ENCODE measurements at places on chromosomes 7 and 10.

GRCh38 chr7:157560710-157561522, 224.1 kb downstream of the DNAJB6 start:
- DNase-seq: no peak

GRCh38 chr10:118045837-118046394, 825 bp downstream of the RAB11FIP2 start:
- peak; percentile 65 for DNase-seq

DNA sequence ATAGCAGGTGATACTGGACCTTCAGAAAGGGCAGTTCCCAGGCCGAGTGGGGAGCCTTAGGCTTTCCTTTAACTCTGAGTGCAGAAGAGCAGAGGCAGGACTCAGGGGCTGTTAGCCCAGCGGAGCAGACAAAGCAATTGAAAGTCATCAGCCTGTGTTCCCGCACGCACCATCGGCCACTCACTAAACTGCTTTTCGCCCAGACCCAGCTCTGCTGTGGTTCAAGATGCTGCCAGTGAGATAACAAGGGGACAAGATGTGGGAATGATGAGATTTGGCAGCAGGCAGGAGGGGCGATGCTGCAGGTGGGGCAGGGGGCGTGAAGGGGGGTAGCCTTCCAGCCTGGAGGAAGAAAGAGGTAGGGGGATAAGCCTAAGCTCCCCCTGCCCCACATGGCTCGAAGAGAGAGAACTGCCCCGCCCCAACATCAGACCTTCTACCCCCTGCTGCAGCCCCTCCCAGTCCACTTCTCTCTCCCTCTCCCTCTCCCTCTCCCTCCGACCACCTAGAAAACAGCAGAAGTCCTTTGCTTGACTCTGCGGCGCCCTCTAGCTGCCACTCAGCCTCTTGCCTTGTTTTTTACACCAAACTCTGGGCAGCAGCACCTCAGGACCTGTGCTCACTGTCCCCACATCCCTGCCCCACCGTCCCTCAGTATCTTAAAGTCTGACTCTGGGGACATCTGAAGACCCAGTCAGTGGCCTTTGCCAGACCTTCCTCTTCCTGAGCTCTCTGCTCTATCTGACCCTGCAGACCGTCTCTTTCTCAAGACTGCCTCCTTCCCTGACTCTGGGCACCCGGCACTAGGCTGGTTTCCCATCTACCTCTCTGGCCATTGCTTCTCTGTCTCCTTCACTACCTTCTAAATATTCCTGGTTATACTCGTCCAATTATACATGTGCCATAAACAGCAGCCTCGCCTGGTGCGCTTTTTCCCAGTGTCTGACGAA, 110.5 kb downstream of the C10orf105 start:
- peak; percentile 96 for DNase-seq

DNA sequence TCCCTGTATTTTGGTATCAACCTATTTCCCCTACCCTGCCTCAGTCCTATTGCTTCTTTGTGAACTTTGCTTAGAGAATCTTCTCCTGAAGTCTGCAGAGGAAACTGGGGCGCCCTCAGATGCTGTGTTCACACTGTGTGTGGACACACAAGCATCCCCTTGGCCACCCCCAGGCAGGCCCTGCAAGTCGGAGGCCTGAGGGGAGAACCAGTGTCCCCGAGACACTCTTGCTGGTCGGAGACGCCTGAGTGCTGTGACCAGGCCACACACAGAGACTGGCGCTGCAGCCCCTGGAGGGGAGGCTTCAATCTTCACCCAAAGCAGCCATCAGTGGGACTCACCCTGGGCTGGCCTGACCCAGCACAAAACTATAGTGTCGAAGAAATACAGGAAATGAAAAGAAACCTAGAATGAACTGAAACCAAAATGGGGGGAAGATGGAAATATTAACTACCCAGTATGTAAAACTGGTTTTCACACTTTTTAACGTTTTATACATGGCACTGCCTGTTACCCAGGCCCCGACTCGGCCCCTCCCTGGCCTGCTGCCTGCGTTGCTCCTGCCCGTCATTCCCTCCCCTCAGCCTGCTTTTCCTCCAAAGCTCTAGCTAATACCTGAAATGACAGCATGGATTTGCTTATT, 48.4 kb upstream of the FAM20C start:
- no peak for DNase-seq

DNA sequence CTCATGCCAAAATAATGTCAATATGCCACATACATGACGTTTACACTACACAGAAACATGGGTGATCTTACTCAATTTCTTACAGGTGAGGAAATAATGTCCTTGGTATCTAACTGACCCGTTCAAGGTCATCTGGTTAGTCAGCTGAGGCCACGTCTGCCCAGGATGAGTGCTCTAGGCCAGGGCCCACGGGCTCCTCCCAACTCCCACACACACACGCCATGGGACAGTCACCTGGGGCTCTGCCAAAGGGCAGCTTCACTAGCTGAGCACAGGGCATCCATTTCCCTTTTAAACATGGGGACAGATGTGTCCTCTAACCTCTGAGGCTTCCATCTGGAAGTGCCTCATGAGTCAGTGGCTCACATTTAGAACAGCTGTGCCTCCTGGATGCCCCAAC, 123.9 kb downstream of the TNS3 start:
- DNase-seq: no peak

DNA sequence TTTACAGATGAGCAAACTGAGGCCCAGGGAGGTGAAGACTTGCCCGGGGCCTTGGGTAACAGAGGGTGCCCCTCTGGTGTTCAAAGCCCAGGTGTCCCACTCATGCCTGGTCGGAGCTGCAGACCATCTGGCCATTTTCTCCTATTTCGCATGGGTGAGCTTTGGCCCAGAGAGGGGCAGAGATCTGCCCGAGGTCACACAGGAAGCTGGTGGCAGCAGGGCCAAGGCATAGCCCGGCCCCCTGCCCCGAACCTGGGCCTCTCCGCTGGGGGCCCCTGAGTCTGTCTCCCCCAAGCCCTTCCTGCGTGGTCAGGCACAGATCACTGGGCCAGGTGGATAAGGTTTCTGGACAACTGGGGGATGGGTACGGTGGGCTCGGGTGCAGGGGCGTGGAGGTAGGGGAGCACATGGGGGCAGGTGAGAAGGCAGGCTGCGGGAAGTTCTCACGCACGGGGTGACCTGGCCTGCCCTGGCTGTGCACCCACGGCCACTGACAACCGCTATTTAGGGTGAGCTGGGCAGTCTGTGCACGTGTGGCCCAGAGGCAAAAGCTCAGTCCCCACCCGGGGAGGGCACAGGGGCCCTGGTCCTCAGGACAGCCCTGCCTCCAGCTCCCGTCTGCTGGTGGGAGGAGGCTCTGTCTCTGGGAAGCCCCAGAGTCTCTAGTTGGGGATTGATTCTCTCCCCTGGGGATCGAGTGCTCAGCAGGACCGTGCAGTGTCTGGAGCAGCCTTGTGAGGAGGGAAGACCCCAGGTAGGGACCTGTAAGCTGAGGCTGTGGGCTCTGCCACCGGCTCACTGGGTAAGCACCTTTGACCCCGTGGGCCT, 68.6 kb downstream of the UNCX start:
- no peak for DNase-seq

- DNase-seq: no peak
These were observed 348.9 kb downstream of the PTPRN2 start for GRCh38 chr7:158238616-158239289.

GRCh38 chr10:68981074-68981473, 7.5 kb upstream of the KIFBP start:
- DNase-seq: peak; percentile 44

DNA sequence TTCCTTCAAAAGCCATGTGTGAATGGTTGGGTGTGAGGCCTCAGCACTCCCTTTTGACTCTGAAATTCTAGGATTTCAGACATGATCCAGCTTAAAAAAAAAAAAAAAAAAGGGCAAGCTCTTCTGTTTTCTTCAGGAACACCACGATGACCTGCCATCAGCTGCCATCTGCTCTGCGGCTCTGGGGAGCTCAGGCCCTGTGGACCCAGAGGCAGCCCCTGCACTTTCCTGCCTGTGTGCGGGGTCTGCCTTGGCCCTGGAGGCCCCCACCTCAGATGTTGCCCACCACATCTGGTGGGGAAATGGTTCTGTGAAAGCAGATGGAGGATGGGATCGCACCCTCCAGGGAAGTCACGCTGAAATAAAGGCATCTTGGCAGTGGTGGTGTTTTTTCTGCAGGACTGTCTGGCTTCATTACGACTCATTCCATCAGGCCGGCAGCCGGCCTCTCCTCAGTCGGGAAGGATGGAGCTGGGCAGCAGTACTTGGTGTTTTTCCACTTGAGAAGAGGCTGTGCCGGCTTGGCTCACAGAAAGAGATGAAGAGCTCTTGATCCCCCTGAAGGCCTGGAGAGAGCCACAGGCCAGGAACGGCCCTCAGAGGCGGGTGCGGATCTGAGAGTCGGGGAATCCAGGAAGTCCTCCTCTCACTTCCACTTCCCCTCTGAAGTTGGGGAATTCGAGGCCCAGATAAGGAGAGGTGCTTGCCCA, 66.1 kb upstream of the AQP1 start:
- DNase-seq: no peak

- no peak for DNase-seq
These were observed 539.9 kb upstream of the C7orf33 start for GRCh38 chr7:148050492-148051158.

DNA sequence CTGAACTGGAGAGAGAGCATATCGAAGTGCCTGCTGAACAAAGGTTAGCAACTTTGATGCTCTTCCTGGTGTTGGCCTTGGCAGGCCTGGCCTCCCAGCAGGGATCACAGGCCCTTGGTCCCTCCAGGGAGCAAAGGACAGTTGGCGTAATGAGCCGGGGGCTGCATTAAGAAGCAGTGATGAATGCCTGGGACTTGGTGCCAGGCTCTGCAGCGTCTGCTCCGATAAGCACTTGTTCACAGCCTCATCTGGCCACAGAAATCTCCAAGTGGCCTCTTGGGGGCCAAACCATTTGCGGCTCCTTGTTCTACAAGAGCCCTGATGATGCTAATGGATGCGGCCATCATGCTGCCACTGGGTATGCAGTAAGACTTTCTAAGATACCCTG, 31.8 kb downstream of the CRHR2 start:
- DNase-seq: peak; percentile 36

- DNase-seq: no peak
These were observed 13.1 kb upstream of the SGMS1 start for GRCh38 chr10:50636618-50637579.

- DNase-seq: no peak
These were observed 98.9 kb downstream of the C10orf105 start for GRCh38 chr10:71620642-71621041.

DNA sequence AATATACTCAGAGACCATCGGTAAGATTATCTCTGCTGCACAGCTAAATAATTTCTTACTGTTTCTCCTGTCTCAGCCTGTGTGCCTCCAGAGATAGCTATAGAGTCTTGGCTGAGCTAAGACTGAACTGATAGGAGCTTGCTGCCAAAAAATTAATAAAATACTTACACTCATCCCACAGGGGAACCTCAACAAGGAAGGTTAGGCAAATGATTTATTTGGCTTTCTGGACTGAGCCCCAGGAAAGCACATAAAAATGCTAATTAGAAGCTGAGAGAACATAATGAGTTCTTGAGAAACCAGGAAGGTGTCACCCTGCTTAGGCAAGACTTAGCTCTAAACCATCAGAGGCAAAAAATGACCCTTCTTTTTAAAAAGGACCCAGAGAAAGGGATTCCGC, 534.5 kb downstream of the TNS3 start:
- DNase-seq: no peak

DNA sequence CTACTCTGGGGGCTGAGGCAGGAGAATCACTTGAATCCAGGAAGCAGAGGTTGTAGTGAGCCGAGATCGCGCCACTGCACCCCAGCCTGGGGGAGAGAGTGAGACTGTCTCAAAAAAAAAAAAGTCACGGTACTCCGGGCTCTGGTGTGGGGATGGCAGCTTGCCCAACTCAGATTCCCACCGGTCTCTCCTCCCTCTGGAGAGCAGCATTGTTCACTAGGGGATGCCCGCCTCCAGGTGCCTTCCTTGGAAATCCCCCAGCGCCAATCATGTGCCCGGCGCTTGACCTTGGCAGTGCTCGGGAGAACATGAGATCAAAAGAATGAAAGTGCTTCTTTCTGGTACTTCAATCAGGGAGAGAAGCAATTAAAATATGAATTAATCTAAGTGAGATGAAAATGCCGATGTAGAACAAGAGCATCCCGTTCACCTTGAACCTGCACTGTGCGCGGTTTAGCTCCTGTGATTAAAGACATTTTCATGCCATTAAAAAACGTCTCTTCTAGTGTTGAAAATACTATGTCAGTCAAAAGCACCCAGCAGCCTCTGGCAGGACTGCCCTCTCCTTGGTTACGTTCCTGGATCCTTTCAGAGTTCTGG, 1127.3 kb upstream of the AUTS2 start:
- DNase-seq: no peak

GRCh38 chr10:96647466-96647865, 60.7 kb upstream of the TM9SF3 start:
- DNase-seq: no peak

DNA sequence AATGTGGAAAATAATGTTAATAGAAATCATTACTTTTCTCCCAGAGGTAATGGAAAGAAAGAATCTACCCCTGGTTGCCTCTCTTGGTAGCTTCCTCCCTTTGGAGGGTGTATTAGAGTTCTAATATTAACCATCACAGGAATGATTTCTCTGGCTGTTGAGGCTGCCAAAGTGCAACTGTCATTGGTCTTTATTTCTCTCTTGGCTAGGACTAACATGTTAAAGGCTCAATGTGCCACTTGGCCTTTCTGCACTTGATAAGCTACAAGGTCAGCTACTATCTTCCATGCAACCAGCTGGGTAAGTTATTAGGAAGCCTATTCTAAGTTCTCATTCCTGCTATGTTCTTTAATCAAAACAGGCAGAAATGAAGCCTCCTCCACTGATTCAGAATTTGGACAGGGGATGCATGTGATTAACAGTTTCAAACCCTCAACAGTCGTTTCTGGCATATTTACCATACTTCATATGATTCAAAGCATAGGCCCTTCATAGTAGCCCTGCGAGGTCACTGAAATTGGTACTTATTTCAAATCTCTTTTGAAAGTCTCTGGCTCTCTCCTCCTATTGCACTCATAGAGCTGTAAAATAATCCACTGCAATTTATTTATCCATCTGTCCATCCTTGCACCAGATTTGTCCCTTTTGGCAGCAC, 645.0 kb downstream of the SORCS1 start:
- no peak for DNase-seq

- DNase-seq: no peak
These were observed 75.9 kb downstream of the PPP1R3C start for GRCh38 chr10:91556691-91557566.
